Stimulated activated CD4-positive, alpha-beta T cell treated with anti-CD3 and anti-CD28 coated beads, Interleukin-1b, Interleukin-23, amount 100 ng/mL, for 1 hour (primary cell): ENCODE measurements at places on chromosomes 2 and 18.

- DNase-seq = no peak
These were observed 208.3 kb downstream of the ERBB4 start for GRCh38 chr2:212330263-212330662.

- DNase-seq = no peak
These were observed 143.5 kb downstream of the TCF4 start for GRCh38 chr18:55444536-55444935.

- DNase-seq = no peak
These were observed 68.8 kb downstream of the VPS54 start for GRCh38 chr2:63950414-63950813.

GRCh38 chr2:100038011-100038410 lies 104.4 kb downstream of the AFF3 start:
- DNase-seq = no peak

DNA sequence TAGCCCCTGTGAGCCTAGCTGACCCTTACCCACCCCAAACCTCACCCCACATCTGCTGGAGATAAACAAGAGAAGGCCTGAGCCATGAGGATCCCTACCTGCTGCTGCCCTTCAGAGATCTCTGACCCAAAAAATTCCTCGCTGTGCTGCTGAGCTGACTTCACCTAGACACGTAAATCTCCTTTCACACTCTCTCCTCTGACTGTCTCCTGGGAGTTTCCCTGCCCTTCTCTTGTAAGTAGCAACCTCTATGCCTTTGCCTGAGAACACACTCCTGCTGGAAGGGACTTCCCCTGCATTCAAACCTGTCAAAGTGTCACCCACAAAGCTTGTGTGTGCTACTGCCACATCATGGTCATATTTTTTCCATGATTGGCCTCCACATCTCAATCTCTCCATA lies 134.2 kb upstream of the NOL4 start:
- no peak for DNase-seq

- no peak for DNase-seq
These were observed 288.1 kb upstream of the CELF4 start for GRCh38 chr18:37853706-37854105.

DNA sequence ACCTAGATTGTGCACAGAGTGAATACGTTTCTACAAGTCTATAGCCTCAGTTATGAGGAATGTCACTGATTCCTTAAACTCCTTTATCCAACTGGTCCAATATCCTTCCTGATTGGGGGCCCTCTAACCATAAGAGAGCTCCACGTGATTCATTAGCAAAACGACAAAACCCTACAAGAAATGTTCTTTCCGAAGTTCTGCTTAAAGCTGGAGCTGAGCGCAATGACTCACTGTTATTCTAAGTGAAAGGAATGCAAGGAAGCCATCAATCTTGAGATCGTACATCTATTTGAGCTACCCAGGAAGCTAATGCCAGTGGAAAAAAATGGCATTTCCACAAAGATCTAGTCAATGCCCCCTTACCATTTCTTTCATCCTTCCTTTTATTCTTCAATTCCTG lies 354.9 kb upstream of the CDH20 start:
- DNase-seq = no peak

DNA sequence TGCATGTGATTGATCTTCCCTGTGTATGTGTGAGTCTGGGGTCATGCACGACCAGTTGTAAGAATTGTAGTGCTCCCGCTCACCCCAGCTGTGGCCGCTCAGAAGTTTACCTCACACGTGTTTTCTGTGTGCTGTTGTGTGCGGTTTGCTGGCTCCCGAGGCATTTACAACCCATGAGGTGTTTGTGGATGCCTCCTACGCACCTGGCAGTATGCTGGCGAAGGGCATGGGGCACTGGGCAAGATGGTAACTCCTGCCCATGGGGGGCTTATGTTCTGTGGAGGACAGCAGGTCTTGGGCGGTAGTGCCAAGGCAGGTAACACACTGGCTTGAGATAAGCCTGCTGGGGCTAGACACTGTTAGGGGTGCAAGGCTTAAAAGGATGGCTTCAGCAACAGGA lies 102.6 kb upstream of the HS6ST1 start:
- DNase-seq = no peak

DNA sequence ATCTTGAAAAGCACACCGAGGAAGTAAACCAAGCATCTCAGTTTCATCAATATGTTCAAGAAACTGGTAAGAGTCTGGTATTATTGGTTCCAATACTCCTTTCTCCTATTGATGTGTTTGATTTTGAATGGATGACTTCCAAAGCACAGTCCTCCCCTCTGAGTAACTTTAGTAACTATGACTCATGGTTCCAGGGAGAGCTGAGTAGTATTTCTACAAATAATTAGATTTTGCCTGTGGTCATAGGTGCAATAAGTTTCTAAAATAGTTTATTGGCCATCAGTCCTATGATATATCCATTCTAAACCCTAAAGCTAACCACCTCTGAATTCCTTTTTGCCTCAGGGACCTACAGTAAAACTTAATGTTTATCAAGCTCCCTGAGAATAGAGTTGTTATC lies 352.4 kb downstream of the XIRP2 start:
- DNase-seq = no peak

GRCh38 chr2:119407430-119408220 lies 24.0 kb upstream of the TMEM37 start:
- DNase-seq = no peak

DNA sequence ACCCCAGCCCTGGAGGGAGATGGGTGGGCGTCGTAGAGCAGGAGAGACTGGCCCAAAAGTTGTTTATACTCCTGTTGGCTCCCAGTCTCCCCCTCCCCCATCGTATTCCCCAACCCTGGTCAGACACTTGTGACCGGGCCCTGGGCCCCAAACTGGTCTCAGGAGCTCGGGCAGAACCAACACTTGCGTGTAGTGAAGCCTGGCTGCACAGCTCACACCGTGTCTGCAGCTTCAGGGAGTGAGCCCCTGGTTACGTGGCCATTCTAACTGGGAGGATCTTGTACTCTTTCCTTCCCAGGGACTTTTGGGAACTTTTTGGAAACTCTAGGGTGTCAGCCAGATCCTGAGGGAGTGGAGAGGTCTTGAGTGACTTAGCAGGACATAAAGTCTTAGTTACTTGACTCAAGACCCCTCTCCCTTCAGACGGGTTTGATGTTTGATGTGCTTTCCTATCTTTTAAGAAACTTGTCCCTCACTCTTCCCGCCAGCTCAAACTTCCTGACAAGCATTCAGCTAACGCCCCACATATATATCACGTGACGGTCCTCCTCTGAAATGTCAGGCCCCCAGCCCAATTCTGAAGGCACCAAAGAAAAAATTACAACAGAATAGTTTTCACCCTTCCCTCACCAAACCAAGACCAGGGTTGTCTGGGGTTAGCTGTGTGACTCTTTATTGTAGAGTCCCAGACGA lies 2.3 kb downstream of the PKDCC start:
- no peak for DNase-seq
